ENCODE measurements at places on chromosomes 6 and 20.
A peak's percentile ranks its signal among the peaks of the same experiment; 100 is the strongest.

- no peak for DNase-seq
Measured at GRCh38 chr6:18047406-18047805, 60.0 kb upstream of the KIF13A start.

GRCh38 chr6:95365454-95365853 is 211.9 kb upstream of the MANEA start:
- DNase-seq: no peak

DNA sequence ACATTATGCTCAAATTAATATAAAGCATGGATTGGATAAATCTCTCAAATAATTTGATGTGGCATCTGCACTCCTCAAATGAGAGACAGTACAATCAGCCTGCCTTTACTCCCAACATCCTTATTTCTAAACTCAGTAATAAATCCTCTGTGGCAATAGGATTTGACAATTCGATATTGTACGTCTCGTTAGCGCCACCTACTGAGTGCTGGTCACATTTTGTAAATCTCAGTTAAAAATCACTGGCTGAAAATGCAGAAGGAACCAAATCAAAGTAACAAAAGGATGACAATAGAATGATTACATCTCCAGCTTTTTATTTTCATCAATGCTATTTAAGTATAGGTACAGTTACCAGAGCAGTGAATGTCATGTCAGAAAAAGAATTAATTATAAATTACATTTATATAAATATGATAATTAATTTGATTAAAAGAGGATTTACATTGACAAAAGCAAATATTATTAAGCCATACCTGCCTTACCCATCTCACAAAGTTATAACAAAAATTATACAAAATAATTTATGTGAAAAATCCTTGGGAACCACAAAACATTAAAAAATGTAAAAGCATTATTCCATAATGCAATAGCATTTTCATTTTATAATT is 20.2 kb upstream of the GJE1 start:
- peak; percentile 22 for DNase-seq

DNA sequence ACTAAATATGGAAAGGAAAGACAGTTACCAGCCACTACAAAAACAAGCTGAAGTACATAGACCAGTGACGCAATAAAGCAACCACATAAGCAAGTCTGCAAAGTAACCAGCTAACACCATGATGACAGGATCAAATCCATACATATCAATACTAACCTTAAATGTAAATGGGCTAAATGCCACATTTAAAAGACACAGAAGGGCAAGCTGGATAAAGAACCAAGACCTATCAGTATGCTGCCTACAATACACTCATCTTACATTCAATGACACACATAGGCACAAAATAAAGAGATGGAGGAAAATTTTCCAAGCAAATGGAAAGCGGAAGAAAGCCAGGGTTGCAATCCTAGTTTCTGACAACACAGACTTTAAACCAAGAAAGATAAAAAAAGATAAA is 24.1 kb downstream of the HLA-C start:
- no peak for DNase-seq

- DNase-seq: no peak
Measured at GRCh38 chr20:14916360-14916920, 579.0 kb upstream of the FLRT3 start.

DNA sequence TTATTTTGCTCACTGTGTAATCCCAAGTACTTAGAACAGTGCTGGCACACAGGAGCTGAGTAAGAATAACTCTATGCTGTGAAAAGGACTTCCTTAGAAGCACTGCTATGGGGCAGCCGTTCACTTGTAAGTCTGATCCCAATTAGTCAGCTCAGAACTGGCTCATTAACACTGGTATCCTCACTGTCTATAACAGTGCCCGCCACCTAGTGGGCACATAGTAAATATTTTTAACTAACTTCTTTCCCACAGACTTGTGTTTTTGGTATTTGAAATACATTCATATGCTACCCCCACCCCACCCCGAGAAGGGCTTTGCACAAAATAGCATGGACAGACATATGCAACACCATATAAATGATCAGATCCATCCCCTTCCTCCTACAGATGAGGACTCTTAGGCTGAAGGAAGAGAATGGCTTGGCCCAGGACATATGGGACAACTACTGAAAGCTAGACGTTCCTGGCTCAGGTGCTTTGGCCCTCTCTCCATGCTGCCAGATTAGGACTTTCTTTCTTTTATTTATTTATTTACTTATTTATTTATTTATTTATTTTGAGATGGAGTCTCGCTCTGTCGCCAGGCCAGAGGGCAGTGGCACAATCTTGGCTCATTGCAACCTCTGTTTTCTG is 47.1 kb downstream of the DST start:
- DNase-seq: no peak

GRCh38 chr20:50429412-50429811 is 80.8 kb upstream of the PTPN1 start:
- no peak for DNase-seq

GRCh38 chr6:155502393-155502792 is 46.8 kb upstream of the NOX3 start:
- DNase-seq: no peak

GRCh38 chr6:146910611-146911010 is 293.6 kb upstream of the STXBP5 start:
- DNase-seq: no peak

- no peak for DNase-seq
Measured at GRCh38 chr6:80105972-80106417, 476 bp upstream of the BCKDHB start.

GRCh38 chr20:45924391-45925261 is 9.9 kb upstream of the PCIF1 start:
- no peak for DNase-seq

DNA sequence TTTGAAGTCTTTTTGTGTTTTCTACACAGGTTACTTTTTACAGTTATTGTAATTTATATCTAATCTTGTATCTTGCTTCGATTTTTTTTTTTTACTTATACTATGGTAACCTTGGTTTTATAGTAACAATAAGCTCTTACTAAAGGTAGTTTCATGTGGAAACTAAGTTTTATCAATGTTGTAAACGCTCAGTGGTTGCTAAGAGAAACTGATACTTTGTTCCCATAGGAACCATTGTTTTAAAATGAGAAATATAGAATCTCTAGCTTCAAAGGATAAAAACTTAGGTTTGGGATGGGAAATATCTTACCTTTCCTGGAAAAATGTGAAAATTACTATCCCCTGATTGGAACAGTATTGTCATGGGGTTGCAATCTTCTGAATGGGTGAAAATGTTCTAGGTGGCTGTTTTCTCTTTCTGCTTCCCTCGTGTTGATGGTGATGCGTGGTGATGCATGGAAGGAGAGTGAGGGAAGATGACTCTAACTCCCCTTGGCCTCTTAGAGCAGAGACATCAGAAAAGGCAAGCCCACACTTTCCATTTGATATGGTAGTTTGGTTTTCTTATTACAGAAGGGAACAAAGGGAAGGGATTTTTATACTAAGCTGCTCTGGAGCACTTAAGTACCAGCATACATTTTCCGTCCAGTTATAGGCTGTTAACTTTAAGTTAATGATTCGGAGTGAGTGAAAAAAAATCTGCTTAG is 23.5 kb upstream of the BACH2 start:
- no peak for DNase-seq

DNA sequence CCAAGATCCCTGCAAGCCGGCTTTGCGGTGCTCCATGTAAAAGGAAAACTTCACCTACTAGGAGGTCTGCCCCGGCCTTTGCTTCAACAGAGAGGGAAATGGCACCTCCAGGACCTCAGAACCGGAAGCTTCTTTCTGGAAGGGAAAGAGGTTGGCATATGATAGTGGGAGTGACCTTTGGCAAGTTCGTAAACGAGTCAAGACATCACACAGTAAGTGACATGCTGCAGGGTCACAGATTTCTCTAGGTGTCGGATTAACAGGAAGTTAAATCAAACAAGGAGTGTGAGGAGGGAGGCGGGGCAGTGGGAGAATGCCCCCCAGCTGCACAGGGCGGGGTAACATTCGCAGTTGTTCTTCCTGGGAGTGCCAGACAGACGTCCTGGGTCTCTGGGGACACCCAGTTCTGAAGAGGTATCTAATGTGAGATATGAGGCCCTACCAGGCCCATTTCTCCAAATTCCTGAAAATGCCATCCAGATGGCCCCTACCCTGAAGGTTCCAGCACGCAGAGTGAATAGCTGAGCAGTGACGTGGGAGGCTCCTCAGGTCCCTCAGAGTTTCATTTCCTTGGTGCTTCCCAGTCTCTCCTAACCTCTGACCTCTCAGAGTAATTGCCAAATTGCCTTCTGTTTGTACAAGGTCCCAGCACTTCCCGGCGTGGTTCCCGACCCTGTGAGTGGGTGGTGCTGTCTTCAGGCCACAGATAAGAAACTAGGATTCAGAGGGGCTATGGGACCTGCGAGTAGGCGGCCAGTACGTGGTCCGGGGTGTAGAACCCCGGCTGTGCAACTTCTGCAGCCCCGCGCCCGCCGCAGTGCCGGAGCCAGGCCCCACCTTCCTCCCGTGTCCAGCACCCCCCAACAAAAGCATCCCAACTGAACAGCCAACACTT is 1.9 kb downstream of the RRBP1 start:
- DNase-seq: peak; percentile 51

DNA sequence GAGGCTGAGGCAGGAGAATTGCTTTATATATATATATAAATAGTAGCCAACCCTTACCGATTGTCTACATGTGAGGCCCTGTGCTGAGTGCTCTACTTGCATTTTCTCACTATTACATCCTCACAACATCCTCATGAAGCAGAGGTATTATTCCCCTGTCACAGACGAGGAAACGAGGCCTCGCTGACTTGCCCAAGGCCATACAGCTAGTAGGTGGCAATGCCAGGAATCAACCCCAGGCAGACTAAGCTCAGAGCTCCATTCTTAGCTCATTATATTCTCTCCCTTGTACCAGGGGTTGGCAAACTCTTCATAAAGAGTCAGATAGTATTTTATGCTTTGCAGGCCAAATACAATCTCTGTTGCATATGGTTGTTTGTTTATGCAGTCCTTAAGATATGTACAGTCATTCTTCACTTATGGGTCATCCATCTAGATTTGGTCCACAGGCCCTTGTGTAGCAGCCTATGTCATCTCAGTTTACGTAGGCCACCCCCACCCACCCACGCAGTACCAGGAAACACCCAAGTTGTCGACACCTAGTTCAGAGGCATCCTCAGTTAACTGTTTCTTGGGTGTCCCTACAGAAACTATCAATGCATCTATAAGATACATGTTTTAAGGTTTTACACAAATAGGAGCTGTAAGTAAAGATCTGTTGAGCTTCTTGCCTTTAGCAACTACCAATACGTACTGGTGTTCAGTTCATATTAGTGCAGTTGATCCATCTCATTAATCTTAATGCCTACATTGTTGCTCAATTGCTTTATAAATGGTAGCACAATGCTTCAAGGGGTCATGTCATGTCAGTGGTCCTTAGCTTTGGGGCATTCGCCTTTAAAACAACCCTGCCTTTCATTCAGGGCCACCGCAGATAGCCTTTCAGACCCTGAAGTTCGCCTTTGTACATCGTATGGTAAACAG is 3.0 kb downstream of the CASS4 start:
- DNase-seq: no peak

DNA sequence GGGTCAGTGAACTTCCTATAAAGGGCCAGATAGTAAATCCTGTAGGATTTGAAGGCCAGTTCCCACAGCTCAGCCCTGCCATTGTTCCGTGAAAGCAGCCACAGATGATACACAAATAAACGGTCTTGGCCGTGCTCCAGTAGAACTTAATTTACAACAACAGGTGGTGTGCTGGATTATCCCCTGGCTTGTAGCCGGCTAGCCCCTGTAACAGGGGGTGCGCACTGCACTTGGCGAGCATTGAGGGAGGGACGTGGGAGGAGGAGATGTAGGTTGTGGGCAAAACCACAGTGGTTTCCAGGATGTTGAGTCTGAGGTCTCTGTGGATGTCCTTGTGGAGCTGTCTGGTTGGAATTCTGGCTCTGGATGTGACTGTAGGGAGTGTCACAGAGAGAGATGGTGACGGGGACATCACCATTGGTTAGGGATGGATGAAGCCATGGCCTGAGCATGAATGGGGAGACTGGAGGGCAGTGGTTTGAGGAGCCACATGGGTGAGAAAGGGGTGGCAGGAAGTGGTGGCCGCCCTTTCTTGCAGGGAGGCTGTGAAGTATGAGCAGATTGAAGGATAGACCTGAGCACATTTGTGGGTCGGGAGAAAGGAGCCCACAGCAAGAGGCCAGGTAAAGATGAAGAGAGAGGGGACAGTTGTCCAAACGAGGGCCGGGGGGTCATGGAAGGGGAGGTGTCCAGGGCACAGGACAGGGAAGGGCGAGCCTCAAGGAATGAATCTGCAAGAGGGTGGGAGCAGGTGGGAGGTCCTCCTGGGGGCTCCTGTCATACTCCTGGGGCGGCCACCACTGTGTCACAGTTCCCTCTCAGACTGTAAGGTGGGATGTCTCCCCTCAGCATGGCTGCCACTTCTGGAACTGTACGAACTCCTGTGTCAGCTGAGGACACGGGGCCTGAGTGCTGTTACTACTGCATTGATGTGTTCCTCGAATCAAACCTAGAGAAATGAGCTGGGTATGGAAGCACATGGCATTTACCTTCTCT is 53.6 kb downstream of the CDH26 start:
- DNase-seq: no peak

Measured in GM04503 (cell line).